ENCODE measurements at places on chromosomes 7 and 10. TPM values are rescaled to one million over a fixed set of nuclear protein-coding genes. Genes with fewer than 3 reads are reported as not detected.

GRCh38 chr7:157488281-157488680 is 151.5 kb downstream of the DNAJB6 start:
- DNase-seq, result no peak

DNA sequence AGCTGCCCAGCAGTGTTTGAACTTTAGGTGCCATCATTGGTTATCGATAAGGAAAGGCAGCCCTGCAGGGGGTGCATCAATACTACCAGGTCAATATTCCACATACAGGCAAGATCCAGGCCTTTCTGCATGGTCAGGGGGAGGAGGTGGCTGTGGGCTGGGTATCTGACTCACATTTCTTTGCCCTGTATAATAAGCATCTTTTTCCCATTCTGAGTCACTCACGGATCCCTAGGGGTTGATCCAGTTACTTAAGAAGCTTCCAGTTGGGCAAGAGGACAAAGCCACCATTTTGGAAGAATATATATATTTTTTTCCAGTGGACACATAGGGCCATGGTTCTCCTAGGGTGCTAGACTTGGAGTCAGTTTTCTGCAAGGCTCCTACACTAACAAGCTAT is 114.2 kb upstream of the HABP2 start:
- no peak for DNase-seq

BICC1 gene
- polyA plus RNA-seq, result 76.1 TPM

GRCh38 chr7:32428546-32428945 is 61.6 kb downstream of the LSM5 start:
- DNase-seq, result no peak

CTTNBP2 gene
- polyA plus RNA-seq, result 26.0 TPM

Measured in left renal cortex interstitium (tissue), 4 donors.